ENCODE measurements at places on chromosomes 16 and 17.

- DNase-seq = no peak
Observed at GRCh38 chr17:8150194-8151119, 1.7 kb downstream of the PER1 start.

DNA sequence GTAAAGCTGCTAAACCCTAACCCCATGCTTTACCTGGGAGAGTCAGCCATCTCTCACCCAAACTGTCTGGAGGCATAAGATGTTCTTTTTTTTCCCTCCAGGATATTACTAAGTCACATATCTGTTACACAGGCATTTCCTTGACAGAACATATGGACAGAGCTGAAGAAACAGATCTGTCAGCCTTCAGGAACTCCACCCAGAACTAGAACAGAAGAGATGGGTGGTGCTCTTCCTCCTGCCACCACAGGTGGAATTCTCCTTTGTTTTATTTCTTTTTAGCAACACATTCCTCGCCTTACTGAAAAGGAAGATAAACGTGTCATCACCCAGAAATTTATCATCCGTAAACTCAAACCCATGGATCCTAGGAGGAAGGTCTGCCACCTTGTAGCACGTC, 8.8 kb downstream of the MYCBPAP start:
- no peak for DNase-seq

DNA sequence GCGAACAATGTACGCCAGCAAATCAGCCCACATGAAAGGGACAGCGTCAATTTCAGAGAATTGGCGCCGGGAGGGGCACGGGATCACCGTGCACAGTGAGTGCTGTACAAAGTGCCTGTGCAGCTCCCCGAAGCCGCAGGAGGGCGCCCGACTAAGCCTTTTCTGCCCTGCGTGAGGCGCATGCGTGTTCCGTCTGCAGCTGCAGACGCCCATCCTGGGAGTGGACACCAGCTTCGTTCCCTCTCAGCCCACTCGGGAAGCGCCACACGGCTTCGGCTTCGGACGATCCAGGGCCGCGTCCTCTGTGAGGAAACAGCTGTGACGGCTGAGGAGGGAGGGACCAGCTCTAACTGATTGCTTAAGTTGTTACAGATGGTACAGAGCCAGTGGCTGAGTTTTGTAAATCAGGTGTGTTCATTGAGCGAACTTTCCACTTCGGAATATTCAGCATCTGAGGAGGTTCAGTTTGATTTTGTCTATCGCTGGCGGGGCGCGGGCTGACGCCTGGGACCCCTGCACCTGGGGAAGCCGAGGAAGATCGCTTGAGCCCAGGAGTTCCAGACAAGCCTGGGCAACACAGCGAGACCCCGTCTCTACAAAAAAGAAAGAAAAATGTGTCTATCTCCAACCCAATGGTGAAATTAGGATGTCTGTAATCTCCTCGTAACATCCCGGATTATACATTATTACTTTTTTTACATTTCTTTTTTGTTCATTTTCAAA, 15.4 kb upstream of the ZNF287 start:
- peak; percentile 80 for DNase-seq

DNA sequence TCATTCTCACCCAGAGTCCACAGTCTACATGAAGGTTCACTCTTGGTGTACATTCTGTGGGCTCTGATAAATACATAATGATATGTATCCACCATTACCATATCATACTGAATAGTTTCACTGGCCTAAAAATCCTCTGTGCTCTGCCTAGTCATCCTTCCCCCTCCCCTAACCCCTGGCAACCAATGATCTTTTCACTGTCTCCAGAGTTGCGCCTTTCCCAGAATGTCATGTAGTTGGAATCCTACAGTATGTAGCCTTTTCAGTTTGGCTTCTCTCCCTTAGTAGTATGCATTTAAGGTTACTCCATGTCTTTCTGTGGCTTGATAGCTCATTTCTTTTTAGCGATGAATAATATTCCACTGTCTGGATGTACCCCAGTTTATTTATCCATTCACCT, 101.3 kb downstream of the NOG start:
- no peak for DNase-seq

DNA sequence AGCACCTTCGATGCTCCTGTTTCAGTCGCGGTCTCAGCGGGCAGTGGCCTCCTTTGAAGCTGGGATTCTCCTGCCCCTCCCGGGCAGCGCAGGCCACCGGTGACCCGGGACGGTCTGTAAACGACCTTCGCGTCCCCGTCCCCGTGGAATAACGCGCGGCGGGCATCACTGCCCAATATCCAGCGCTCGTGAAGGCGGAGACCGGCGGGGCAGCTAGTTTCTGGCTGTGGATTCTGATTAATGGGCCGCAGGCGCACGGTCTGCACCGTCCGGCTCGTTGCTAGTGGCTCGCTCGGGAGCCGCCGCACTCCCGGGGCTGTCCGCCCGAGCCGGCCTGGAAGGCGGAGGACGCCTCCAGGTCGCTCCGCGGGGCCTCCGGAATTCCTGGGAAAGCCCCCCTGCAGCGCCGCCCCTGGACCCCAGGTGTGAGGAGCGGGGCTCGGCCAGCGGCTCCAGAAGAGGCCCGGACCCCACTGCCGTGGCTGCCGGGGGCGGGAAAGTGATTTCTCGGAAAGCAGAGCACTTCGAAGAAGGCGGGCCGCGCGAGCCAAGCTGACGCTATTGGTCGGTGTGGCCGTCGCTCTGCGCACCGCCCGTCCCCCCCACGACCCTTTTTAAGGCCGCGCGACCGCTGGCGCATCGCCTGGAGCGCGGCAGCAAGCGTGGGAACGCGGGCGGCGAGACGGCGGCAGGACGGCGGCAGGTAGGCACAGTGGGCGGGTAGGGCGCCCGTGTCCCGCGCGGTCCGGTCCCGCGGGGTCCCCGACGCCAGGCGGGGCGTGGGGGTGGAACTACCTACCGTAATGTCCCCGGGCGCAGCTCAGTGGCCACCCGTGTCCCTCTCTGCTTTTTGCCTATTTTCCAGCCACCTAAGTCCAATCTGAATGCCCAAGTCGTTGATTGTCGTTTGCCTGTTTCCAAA, at the start of gene IRF8:
Gene IRF8, plus strand, starts transcription at position 642 of the 922 bp plus-strand sequence. CDS start 3,854 bp downstream, outside the sequence.
- peak; percentile 60 for DNase-seq

DNA sequence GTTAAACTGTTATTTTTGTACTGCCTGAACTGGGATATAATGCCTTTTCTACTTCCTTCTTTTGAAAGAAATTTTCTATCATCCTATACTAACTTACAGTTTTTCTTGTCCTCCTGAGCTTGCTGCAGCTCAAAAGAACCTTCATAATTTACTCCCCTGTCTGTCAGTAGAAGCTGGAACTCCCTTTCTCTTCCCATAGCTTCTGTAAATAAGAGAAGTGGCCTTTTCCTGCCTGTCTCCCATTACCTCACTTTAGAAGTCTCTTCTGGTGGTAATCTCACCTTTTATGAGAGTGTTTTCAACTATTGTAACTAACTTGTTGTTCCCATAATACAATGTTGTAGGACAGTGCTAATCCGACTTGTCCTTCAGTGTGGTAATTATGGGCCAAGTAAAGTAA, 246.7 kb upstream of the TBX2 start:
- DNase-seq = no peak

GRCh38 chr16:50474138-50474537, 74.1 kb upstream of the NKD1 start:
- DNase-seq = no peak

DNA sequence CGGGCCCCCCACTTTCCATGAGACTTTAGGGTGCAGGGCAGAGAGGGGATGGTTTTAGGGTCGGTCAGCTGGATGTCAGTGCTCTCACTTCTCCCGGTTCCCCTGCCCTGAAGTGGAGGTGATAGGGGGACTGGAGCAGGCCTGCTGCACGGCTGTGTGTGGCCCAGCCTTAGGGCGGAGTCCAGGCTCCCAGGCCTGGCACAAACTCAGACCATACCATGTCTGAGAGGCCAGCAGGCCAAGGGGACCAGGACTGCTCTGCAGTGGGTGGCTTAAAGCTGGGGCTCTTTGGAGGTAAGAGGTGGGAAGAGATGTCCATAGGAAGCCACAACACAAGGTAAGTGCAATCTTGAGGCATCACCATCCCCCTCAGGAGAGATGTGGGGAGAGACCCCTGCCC, 8.3 kb downstream of the TFAP4 start:
- DNase-seq = no peak

DNA sequence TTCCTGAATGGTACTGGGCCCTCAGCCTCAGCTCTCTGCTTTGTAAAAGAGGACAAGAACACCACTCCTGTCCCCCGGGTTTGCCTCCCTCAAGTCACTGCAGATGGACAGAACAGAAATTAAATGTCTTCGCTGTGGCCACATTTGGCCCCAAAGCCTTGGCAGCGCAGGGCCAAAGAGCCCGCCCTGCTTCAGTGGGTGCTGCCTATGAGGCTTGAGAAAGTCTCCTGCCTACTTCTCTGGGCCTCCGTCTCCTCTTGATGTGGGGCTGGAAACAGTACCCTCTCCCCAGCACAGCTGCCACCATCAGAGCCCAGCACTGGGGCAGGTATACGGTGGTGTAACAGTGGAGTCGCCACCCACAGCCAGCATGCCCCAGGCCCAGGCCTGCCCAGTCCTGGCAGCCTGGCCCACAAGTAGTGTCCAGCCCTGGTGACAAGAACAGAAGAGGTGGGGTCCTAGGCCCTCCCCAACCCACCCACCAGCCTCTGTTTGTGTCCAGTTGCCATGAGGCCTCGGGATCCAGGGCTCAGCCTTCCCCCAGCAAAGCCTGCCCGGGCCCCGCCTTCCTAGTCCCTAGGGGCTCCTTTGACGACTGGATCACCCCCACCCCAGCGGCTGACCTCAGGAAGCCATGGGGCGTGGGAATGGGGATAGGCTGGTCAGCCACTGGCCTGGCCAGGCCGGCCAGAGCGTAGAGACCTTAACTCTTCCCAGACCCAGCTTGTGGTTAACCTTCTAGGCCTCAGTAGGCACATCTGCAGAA, 3.9 kb upstream of the TPPP3 start:
- no peak for DNase-seq

All from frontal cortex (tissue), 4 donors.